ENCODE measurements at places on chromosomes 6 and 20. TPM values are rescaled to one million over a fixed set of nuclear protein-coding genes. Genes with fewer than 3 reads are reported as not detected.
A peak's percentile ranks its signal among the peaks of the same experiment; 100 is the strongest.

DNA sequence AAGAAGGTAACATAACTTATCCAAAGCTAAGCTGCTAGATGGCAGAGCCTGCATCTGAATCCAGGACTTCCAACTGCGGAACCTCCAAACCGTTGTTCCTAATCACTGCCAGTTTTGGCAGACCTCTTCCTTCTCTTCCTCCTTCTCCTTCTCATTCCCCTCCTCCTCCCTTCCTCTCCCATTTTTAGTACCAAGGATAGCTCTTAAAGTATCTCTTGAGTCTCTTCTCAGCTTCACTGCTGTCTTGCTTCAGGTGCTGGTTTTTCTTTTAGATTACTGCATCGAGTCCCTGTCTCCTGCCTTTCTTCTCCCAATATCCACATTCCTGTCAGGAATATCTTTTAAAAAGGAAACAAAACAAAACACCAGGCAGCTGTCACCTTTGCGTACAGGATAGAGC lies 77.1 kb downstream of the CDYL start:
- no peak overlapping the region for H3K27ac ChIP-seq
- no peak overlapping the region for H3K4me3 ChIP-seq
- peaks cover 22% of the 10 kb centered on the region for H3K4me1 ChIP-seq
- H3K27me3 ChIP-seq: no peaks in the 10 kb centered on the region
- DNase-seq: no peak

DNA sequence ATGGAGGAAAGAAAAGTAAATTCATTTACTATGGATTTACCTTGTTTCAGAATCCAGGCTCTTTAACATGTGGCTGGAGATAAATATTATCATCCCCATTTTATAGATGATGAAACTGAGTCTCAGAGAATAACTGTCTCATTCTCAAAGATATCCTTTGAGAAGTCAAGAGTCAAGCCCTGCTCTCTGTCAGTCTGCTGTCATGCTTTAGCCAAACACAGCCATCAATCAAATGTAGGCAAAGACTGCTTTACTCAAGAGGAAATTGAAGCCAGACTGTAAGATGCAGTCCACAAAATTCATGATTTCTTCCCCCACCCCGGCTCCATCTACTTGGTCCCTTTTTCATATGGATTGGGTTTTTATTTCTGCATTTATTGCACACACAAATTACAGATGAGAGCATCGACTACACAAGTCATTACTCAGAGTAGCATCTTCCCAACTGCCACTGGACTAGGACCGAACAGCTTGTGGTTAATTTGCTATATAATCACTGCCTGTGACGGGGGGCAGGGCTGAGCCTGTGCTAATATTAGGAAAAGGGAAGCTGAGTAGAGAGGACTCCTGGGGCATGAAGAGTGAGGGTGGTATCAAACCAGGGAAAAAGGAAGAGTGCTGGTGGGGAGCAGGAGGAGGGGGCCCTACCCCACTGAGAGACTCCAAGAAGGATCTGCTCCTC lies 102.7 kb upstream of the TOP1 start:
- no peak for DNase-seq
- no peak overlapping the region for H3K27ac ChIP-seq
- peaks cover 11% of the 10 kb centered on the region for H3K27me3 ChIP-seq
- no peaks in the 10 kb centered on the region for H3K36me3 ChIP-seq

DNA sequence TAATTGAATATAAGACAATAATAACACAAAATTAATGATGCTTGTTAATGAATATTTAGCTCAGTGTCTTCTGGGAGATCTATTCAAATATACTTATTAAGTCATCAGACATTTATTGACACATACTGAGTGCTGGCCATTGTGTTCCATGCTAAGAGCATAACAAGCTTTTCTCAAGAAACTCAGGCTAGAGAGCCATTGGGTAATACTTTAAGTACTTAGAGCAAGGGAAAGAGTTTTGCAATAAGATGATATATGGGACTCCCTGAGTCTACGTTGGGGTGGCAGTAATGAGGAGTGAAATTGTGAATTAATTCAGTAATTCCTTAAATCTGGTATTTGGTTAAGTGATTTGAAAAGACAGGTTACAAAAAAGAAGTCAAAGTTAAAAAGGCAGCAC lies 11.1 kb downstream of the TMEM200A start:
- no peak overlapping the region for H3K4me3 ChIP-seq
- no peaks in the 10 kb centered on the region for H3K36me3 ChIP-seq
- DNase-seq: no peak
- no peaks in the 10 kb centered on the region for H3K4me1 ChIP-seq

- H3K4me3 ChIP-seq: no peak overlapping the region
- no peak overlapping the region for H3K27ac ChIP-seq
- H3K27me3 ChIP-seq: no peaks in the 10 kb centered on the region
- no peaks in the 10 kb centered on the region for H3K36me3 ChIP-seq
- DNase-seq: no peak
These were observed 979.0 kb downstream of the KIF16B start for GRCh38 chr20:15594158-15594695.

GRCh38 chr6:96562886-96563285 lies at the start of gene FHL5:
TSS of gene FHL5 (plus strand) at chr6:96563128. CDS start at chr6:96603614, 40,486 bp downstream.
- H3K27ac ChIP-seq: no peak within 1 kb of the TSS
- H3K4me3 ChIP-seq: no peak within 1 kb of the TSS
- no peaks in the 10 kb centered on the region for H3K27me3 ChIP-seq
- H3K36me3 ChIP-seq: no peaks in the 10 kb centered on the region

- no peak overlapping the region for H3K4me3 ChIP-seq
- DNase-seq: no peak
- H3K27ac ChIP-seq: no peak overlapping the region
- no peaks in the 10 kb centered on the region for H3K36me3 ChIP-seq
- H3K4me1 ChIP-seq: no peaks in the 10 kb centered on the region
These were observed 32.9 kb downstream of the FILIP1 start for GRCh38 chr6:75460681-75461080.

GRCh38 chr20:17659801-17660200 lies 22.2 kb downstream of the RRBP1 start:
- H3K4me1 ChIP-seq: no peaks in the 10 kb centered on the region
- H3K27me3 ChIP-seq: no peaks in the 10 kb centered on the region
- DNase-seq: no peak
- H3K36me3 ChIP-seq: peaks cover 24% of the 10 kb centered on the region
- no peak overlapping the region for H3K4me3 ChIP-seq
- no peak overlapping the region for H3K27ac ChIP-seq

DNA sequence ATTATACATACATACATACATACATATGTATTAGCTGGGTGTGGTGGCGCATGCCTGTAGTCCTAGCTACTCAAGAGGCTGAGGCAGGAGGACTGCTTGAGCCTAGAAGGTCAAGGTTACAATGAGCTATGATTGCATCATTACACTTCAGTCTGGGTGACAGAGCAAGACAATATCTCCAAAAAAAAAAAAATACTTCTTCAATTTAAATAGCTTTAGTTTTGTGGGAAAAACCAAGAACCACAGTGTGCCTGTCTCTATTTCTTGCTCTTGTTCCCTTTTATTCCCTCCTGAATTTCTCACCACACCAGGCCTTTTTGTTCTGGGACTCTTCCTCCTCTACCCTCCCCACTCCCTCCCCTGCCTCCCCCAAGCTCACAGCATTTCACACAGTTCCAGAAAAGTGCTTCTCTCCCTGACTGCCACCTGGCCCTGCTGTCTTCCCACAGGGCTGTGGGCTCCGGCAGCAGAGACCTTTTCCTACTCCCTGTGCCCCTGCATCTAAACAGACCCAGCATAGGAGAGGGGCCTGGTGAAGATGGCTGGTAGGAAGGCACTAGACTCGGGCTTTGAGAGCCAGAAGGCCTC lies 1.3 kb downstream of the C20orf203 start:
- peak overlapping the region; percentile 82 for H3K27ac ChIP-seq
- H3K27me3 ChIP-seq: no peaks in the 10 kb centered on the region
- H3K4me1 ChIP-seq: peaks cover 31% of the 10 kb centered on the region
- H3K4me3 ChIP-seq: no peak overlapping the region
- DNase-seq: peak; percentile 55

DNA sequence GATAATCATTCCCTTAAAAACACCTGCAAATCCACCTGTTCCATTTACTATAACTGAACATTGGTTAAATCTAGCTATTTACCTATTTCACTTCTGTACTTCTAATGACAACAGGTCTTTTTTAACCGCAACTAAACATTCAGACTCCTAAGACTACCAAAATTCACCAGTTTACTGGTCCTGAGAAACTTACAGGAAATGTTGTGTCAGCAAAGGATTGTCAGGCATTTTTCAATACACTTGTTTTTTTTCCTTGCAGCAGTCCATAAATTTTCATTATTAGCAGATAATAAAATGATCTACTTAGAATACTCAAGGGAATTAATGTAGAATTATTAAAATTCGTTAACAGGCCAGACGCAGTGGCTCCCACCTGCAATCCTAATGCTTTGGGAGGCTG lies 5.3 kb downstream of the ZUP1 start:
- no peak overlapping the region for H3K4me3 ChIP-seq
- no peaks in the 10 kb centered on the region for H3K27me3 ChIP-seq
- peaks cover 19% of the 10 kb centered on the region for H3K36me3 ChIP-seq

GRCh38 chr20:10641893-10642292 lies 31.9 kb downstream of the JAG1 start:
- no peaks in the 10 kb centered on the region for H3K4me1 ChIP-seq
- H3K27ac ChIP-seq: no peak overlapping the region
- H3K27me3 ChIP-seq: peaks cover 27% of the 10 kb centered on the region
- no peak overlapping the region for H3K4me3 ChIP-seq

DNA sequence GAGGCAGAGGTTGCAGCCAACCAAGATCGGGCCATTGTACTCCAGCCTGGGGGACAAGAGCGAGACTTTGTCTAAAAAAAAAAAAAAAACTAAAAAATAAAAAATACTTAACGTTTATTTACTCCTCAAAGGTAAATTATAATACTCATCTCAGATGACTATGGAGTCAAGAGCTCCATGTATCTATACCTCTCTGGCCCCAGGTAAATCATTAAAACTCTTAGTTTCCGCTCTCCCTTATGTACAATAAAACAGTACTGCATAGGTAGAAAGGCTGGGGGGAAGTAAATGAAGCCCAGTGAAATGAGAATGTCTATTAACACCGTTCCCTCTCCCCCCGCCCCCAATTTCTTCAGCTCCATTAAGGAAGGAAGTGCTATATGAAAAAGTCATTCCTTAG lies 1.2 kb downstream of the SRSF12 start:
- H3K27ac ChIP-seq: no peak overlapping the region
- H3K4me1 ChIP-seq: no peaks in the 10 kb centered on the region
- no peak for DNase-seq
- no peaks in the 10 kb centered on the region for H3K36me3 ChIP-seq
- no peaks in the 10 kb centered on the region for H3K27me3 ChIP-seq
- H3K4me3 ChIP-seq: no peak overlapping the region

DNA sequence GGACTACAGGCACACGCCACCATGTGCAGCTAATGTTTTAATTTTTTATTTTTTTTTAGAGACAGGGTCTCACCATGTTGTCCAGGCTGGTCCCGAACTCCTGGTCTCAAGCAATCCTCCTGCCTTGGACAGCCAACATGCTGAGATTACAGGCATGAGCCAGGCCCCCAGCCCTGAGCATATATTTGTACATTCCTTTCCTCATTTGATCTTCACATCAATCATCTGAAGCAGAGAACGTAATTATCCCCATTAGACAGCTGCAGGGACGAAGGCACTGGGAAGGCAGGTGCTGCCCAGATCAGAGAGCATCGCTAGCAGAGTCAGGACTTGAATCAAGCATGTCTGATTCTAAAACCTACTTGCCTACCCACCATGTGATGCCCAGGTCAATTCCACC lies 41.0 kb upstream of the SIRPA start:
- H3K27me3 ChIP-seq: no peaks in the 10 kb centered on the region
- no peaks in the 10 kb centered on the region for H3K36me3 ChIP-seq
- no peaks in the 10 kb centered on the region for H3K4me1 ChIP-seq
- DNase-seq: no peak
- H3K27ac ChIP-seq: no peak overlapping the region

- H3K27me3 ChIP-seq: peaks cover 18% of the 10 kb centered on the region
- no peaks in the 10 kb centered on the region for H3K36me3 ChIP-seq
- no peak overlapping the region for H3K4me3 ChIP-seq
These were observed 94.6 kb downstream of the ARMC2 start for GRCh38 chr6:108942556-108943492.

GRCh38 chr20:12252793-12253192 lies 335.1 kb downstream of the BTBD3 start:
- H3K27me3 ChIP-seq: no peaks in the 10 kb centered on the region
- H3K36me3 ChIP-seq: no peaks in the 10 kb centered on the region
- no peaks in the 10 kb centered on the region for H3K4me1 ChIP-seq
- no peak overlapping the region for H3K27ac ChIP-seq
- DNase-seq: no peak

GRCh38 chr6:1708820-1709219 lies 99.1 kb downstream of the FOXC1 start:
- H3K36me3 ChIP-seq: no peaks in the 10 kb centered on the region
- no peak for DNase-seq
- H3K27ac ChIP-seq: no peak overlapping the region
- H3K4me3 ChIP-seq: no peak overlapping the region

- DNase-seq: no peak
- H3K4me3 ChIP-seq: no peak overlapping the region
- H3K27me3 ChIP-seq: peaks cover 4% of the 10 kb centered on the region
These were observed 81.8 kb upstream of the KCNK16 start for GRCh38 chr6:39404312-39404711.

The RGL2 gene
- total RNA-seq: 54.6 TPM

The ENPP1 gene
- total RNA-seq: 0.22 TPM

The TULP4 gene
- 42.5 TPM for total RNA-seq

The BICRAL gene
- total RNA-seq: 10.2 TPM

The ZSCAN9 gene
- total RNA-seq: 19.0 TPM

The SLC26A8 gene
- not detected for total RNA-seq
